Transverse colon (tissue), 4 donors: ENCODE measurements at places on chromosomes 6 and 20.

DNA sequence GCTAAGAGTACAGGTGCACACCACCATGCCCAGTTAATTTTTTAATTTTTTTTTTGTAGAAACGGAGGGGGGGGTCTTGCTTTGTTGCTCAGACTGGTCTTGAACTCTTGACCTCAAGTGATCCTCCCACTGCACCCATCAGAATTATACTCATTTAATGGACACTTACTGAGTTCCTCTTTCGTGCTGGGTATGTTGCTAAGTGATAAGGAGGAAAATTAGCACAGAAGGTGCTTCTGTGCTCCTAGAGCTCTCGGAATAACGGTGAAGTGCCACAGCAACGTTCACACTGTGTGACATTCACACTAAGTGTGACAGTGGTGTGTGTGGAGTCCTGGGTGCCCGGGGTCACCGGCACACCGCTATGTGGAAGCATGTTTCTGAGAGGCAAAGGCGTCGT lies 32.1 kb upstream of the BMP6 start:
- no peak for DNase-seq

DNA sequence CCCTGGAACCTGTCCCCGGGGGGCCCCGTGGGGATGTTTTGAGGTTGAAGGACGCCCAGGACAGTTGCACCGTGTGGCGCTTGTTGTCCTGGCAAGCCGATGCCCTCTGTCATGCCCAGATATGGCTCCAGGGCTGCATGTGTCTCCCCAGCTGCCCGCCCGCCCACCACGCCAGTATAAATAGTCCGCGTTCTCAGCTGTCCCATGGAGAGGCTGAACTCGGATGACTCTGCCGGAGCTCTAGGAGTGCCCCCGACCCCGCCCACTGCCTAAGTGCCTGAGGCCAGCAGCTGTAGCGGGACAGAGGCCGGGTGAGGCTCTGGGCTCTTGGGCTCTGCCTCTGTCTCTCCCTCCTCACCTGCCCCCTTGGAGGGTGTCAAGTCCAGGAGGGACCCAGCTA lies 83.0 kb upstream of the GATA5 start:
- DNase-seq = no peak

GRCh38 chr20:63753381-63753780 lies 13.8 kb downstream of the SLC2A4RG start:
- DNase-seq = no peak

GRCh38 chr20:10527781-10528180 lies 92.7 kb downstream of the SLX4IP start:
- DNase-seq = no peak

DNA sequence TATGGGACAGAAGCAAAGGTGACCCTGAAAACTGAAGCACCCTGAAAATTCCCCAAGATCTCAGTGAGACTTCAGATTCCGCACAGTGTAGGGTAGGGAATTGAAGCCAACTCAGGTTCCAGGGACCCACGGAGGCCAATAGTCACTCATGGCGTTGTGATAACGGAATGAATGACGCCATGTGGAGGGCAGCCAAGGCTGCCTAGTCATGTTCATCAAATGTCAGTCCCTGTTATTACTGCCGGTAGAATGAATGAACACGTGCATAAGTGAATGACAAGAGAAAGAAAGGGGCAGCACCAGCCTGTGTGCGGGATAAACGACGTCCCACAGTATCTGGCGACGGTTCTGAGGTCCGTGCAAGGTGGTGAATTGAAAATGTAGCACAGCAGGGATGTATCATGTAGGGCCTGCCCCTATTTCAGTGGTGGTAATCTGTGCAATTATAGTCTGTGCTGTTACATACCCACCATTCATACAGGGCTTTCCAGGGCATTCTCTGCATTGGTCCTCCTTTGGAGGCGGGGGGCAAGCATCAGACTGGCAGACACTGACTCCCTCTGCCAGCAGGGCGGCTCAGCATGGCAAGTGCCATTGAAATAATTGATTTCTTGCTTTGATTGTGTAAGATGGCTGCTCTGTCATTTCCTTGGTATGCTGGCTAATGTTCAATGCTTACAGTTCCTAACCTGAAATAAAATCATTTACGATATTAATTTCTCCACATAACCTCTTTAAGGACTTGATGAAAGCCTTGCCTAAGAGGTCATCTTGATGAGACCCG lies 386.9 kb downstream of the CDH4 start:
- DNase-seq = no peak
